Esophagus squamous epithelium (tissue), 5 donors: ENCODE measurements at places on chromosomes 3 and 15. TPM values are rescaled to one million over a fixed set of nuclear protein-coding genes. Genes with fewer than 3 reads are reported as not detected.

Gene CLDN16
- total RNA-seq: not detected

GRCh38 chr15:49964551-49964950 lies 154.5 kb downstream of the ATP8B4 start:
- no peaks in the 10 kb centered on the region for H3K27me3 ChIP-seq
- H3K36me3 ChIP-seq: no peaks in the 10 kb centered on the region
- H3K4me1 ChIP-seq: no peaks in the 10 kb centered on the region
- no peak overlapping the region for H3K4me3 ChIP-seq

DNA sequence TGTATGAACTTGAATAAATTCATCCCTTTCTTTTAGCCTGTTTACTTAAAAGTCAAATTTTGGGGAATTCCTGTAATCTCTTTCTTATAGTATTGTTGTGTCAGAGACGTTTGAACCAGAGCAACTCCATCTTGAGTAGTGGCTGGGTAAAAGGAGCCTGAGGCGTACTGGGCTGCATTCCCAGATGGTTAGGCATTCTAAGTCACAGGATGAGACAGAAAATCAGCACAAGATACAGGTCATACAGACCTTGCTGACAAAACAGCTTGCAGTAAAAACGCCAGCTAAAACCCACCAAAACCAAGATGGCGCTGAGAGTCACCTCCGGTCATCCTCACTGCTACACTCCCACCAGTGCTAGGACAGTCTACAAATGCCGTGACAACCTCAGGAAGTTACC lies 94.5 kb downstream of the P3H2 start:
- no peaks in the 10 kb centered on the region for H3K4me1 ChIP-seq
- H3K4me3 ChIP-seq: no peak overlapping the region
- H3K27me3 ChIP-seq: no peaks in the 10 kb centered on the region
- H3K36me3 ChIP-seq: no peaks in the 10 kb centered on the region

- H3K27me3 ChIP-seq: no peaks in the 10 kb centered on the region
- H3K4me3 ChIP-seq: no peak overlapping the region
- H3K27ac ChIP-seq: no peak overlapping the region
- DNase-seq: no peak
- no peaks in the 10 kb centered on the region for H3K36me3 ChIP-seq
- H3K4me1 ChIP-seq: peaks cover 14% of the 10 kb centered on the region
These were observed 16.8 kb downstream of the ATP10A start for GRCh38 chr15:25846377-25846776.

DNA sequence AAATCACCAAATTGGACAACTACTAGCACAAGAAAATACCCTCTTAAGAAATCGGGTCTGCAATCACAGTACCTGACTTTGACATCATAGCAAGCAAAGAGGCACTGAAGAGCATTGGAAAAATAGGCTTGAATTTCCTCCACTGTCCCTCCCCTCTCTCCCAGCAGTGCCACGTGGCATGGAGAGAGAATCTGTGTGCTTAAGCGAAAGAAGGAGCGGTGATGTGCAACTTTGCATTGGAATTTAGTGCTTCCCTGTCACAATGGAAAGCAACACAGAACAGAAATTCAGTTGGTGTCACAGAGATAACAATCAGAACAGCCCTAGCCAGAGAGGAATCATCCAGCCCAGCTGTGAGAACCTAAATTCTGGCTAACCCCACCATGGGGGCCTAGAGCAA lies 207.5 kb upstream of the SLITRK3 start:
- H3K36me3 ChIP-seq: no peaks in the 10 kb centered on the region
- no peak overlapping the region for H3K4me3 ChIP-seq
- H3K27me3 ChIP-seq: no peaks in the 10 kb centered on the region
- DNase-seq: no peak
- H3K4me1 ChIP-seq: no peaks in the 10 kb centered on the region
